ENCODE measurements at places on chromosomes 16 and 17.
A peak's percentile ranks its signal among the peaks of the same experiment; 100 is the strongest.

- peak; percentile 89 for DNase-seq
Observed at GRCh38 chr17:44919885-44920564, 4.7 kb upstream of the GFAP start.

GRCh38 chr17:2011411-2012371, 13.4 kb downstream of the RTN4RL1 start:
- DNase-seq = peak; percentile 77

GRCh38 chr16:74949309-74949708, 35.6 kb downstream of the WDR59 start:
- no peak for DNase-seq

GRCh38 chr16:80667251-80667560, 126.4 kb downstream of the DYNLRB2 start:
- DNase-seq = no peak

GRCh38 chr16:25155553-25156460, 44.3 kb downstream of the LCMT1 start:
- no peak for DNase-seq

- no peak for DNase-seq
Observed at GRCh38 chr17:49132317-49132698, 261 bp upstream of the B4GALNT2 start.

- DNase-seq = peak; percentile 60
Observed at GRCh38 chr16:1812732-1813163, 13.9 kb downstream of the HAGH start.

DNA sequence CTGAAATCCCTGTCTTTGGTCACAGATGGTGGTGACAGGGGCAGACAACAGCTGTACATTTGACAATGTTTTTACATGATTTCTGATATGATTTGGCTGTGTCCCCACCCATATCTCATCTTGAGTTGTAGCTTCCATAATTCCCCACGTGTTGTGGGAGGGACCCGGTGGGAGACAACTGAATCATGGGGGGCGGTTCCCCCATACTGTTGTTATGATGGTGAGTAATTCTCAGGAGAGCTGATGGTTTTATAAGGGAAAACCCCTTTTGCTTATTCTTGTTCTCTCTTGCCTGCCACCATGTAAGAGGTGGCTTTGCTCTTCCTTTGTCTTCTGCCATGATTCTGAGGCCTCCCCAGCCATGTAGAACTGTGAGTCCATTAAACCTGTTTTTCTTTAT, 353.9 kb downstream of the CPPED1 start:
- DNase-seq = no peak

- DNase-seq = no peak
Observed at GRCh38 chr16:28168991-28169554, 42.7 kb downstream of the XPO6 start.

DNA sequence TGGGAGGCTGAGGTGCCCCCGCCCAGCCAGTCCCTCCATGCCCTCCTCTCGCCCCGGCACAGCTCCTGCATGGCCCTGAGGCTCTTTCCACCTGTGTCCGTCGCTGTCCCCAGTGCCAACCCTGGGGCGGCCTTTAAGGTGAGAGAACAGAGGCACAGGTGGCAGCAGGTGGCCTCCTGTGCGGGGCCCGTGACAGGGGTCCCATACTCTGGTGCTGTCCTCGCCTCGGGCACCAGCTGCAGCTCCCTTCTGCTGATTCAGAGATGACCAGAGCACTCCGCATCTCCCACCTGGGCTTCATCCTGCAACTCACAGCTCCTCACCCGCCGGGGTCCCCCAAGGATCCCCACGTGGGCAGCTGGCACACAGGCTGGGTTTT, 8.0 kb downstream of the PRSS27 start:
- peak; percentile 0 for DNase-seq

DNA sequence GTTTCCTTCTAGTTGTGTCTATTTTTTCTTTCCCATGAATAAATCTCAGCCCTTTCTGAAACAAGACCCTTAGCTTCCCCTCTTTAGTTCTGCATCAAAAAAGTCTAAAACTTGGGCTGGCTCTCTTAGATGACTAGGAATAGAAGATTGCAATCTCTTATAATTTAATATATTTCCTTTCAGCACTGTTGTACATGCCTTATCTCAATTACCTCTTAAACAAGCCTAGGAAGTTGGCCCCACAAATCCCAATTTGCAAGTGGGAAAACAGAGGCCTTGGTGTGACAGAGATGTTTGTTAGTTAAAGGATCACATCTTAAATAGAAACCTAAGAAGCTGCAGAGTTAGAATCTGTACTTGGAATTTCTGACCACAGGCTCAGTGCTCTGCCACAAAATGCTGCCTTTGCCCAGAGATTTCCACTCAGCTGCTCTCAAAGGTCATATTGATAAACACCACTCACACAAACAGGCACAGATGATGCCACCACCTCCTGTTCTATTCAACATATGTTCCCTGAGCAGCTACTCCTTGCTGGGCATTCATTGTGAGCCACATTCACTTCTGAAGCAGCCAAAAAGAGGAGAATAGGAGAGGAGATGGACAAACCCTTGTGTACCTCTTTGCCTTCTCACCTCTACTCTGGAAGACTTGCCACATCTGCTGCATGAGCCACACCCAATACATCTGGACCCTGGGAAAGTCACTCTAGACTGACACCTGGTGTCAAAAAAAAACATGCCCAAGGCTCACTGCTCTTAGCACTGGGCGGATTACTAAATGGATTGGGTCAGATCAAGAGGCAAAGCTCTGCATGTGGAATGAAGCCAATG, 5.5 kb downstream of the CCDC182 start:
- DNase-seq = no peak

- DNase-seq = no peak
Observed at GRCh38 chr16:3485097-3485745, 10.1 kb downstream of the C16orf90 start.

GRCh38 chr17:38590988-38591758, 14.6 kb downstream of the SRCIN1 start:
- DNase-seq = no peak

GRCh38 chr17:20206068-20206467, 196.9 kb downstream of the SPECC1 start:
- no peak for DNase-seq

GRCh38 chr17:1732833-1733321, 8.4 kb downstream of the WDR81 start:
- DNase-seq = peak; percentile 57

GRCh38 chr16:64412578-64413280, 709.1 kb downstream of the CDH11 start:
- no peak for DNase-seq

GRCh38 chr17:46832945-46833839, 14.7 kb upstream of the WNT3 start:
- DNase-seq = peak; percentile 43

DNA sequence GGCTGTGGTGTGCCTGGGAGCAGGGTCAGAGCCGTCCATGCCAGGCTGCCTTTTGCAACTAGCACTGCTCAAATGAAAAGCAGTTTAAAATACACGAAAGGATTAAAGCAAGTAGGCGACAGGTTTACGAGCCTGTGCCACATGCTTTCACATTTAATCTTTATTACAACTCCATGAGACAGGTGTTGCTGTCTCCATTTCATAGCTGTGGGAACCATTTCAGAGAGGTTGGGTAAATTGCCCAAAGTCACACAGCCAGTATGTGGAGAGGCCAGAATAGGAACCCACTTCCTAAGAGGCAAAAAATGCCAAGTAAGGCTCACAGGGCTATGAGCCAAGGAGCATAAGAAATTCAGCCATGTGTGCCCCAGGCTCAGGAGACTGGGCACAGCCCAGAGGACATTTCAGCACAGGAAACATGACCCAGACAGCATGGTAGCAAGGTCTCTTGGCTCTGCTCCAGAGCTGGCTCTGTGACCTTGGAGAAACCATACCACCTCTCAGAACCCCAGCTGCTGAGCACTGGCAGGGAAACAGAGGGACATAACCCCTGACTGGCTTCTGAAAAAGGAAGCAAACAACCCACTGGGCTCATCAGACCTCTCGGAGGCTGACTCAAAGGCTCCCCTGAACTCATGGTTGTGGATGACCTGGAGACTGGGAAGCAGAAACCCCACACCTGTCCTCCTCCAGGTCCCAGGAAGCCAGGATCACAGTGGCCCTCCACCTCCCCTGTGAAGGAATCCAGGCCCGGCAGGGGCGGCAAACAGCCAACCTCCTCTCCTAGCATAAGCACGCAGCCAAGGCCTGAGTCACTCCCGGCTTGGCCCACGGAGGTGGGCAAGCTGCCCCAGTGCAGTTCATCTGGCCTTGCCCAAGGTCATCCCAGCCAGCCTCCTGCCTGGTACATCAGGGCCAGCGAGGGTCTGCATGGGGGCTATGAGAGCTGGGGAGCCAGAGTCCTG, 40.3 kb upstream of the MRPS23 start:
- peak; percentile 83 for DNase-seq

DNA sequence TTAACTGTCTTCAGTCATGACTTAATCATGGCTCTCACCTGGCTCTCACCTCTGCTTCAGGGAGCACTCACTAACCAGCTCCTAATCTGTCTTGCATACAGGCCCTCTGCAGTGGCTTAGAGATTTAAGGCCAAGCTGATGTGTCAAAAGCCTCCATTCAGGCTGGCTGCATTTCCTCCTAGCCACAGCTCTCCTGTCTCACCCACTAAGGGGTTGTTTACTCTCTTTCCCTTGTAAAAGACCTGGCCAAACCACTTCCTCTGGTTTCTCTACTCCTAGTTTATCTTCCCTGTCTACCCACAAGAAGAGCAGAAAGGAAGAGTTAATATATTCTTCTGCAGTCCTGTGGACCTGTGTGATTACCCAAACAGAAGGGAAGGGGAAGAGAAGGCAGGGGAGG, 9.3 kb upstream of the ASIC2 start:
- DNase-seq = no peak

GRCh38 chr17:21279198-21279535, 5.3 kb upstream of the MAP2K3 start:
- DNase-seq = peak; percentile 4

GRCh38 chr17:50090971-50091917, 3.9 kb upstream of the PDK2 start:
- DNase-seq = no peak

DNA sequence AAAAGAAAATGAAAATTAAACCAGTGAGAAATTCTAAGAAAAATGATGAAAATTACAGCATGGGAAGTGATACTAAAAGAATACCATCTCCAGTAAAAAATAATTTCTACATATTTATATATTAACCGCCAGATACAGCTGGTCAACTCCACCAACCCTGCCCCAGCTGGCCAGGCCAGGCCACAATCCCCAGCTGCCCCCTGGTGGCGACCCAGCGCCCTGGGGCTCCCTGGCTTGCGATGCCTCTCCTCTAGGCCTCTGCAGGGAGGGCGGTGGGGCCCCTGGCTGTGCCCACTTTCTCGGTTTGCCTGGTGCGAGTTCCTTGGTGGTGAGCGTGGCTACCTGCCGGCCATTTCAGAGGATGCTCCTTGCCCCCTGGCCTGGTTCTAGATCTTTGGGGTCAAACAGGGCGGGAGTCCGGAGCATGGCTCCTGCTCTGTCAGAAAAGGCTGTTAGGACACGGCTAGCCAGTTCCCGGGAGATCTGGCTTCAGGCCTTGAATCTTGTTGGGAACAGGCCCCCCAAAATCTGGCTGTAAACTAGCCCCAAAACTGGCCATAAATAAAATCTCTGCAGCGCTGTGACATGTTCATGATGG, 14.5 kb downstream of the GLIS2 start:
- peak; percentile 72 for DNase-seq

DNA sequence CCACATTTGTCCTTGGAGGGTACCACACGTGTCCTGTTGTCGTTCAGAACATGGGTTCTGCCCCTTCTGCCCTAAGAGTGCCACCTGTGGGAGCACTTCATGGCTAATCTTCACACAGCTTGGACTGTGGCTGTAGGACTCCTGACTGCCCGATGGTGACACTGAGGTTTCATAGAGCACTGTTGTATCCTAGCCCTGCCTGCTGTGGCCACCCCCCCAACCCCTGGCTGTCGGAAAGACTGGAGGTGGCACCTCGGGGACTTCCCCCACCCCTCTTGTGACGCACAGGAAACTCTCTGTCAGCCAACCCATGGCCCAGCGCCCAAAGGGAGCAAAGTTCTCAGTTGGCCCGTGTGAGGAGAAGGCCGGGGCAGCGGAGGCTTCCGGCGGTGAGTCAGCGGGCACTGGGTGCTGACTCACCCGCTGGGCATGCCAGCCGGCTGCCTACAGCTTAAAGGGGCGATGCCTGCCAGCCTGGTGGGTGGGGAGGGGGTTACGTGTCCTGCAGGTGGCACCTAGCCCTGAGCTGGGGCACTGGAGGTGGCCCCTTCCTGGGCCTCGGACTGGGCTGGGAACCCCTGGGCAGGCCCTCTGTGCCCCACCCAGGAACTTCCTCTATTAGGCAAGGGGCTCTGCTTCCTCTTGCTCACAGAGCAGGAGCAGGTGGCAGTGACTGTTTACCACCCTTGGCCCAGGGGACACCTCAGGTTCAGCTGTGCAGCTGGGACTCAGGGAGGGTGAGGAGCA, 3.4 kb downstream of the MAP2K3 start:
- peak; percentile 93 for DNase-seq

DNA sequence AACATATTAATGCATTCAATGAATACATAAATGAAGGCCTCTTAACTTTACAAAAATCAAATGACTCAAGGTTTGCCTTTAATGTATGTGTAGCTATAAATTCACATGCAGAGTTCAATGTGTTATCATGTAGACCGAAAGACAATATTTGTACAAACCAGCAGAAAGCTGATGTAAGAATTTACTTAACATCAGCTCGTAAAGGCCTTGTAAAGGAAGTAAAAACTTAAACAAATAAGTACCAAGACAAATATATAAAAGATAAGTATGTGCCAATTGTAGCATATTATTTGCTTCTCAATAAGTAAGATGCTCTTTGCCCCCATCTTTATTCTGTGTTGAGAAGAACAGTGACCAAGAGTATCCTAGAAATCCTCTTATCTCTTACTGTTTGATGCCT, 105.7 kb downstream of the SYCE1L start:
- DNase-seq = no peak

DNA sequence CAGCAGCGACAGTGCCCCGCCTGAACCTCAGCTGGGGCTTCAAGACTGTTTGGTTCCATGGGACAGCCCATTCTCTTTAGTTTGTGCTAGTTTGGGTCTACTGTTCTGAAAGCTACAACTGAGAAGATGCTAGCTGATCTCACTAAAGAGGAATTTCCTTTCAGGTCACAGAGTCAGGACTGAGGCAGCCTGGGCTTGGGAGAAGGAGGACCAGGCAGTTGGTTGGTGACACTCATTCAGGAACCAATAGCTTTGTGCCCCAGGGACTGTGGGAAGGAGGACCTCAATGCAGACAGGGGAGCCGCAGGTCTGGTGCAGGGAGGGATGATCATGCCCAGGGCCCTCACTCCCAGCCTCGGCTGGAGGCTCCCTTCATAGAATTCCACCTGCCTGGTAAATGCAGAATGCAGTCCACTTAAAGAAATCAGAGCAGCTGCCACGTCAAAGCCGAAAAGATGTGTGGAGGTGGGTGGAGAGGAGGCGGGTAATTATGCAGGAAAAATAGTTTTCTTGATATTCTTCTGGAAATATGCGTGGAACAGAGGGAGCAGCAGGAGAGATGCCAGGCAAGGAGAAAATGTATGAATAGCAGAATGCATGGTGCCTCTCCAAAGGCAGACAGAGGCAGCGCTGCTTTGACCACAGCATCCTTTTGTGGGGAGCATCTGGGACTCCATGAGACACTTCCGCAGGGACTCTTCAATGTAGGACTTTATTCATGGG, 32.6 kb upstream of the ZFP90 start:
- no peak for DNase-seq
